Heart left ventricle (tissue), 16 donors: ENCODE measurements at places on chromosomes 6 and 20. TPM values are rescaled to one million over a fixed set of nuclear protein-coding genes. Genes with fewer than 3 reads are reported as not detected.

Gene PARD6B
- polyA plus RNA-seq, result 2.4 TPM

- no peak for DNase-seq
Measured at GRCh38 chr6:70838907-70839285, 118.0 kb downstream of the B3GAT2 start.

- no peak for DNase-seq
Measured at GRCh38 chr6:147508866-147509608, 547 bp downstream of the SAMD5 start.

- DNase-seq, result no peak
Measured at GRCh38 chr6:47628448-47629272, 69.7 kb upstream of the ADGRF4 start.

Gene PLCB1
- polyA plus RNA-seq, result 3.1 TPM

GRCh38 chr6:168815229-168815628 lies 374.2 kb downstream of the SMOC2 start:
- no peak for DNase-seq

Gene LY6G5B
- 2.1 TPM for polyA plus RNA-seq

DNA sequence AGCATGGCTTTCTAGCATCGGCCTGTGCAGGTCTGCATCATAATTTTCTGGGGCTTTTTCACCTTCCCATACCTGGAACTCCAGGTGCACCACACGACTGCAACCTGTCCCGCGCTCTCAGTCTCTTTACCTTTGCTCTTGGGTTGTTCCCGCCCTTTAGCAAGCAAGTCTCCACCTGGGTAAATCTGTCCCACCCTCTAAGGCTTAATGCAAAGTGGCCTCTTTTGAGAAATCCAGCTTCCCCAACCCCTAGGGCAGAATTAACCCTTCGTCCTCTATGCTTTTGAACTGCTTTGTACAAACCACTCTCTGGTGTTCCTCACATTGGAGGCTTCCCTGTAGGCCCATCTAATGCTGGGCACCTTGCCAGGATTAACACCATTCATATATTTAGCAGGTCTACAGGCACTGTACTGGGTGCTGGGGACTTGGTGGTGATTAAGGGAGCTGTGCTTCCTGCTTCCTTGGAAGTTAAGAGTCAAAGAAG lies 2.8 kb downstream of the ITPR3 start:
- DNase-seq, result no peak

Gene ACSS1
- polyA plus RNA-seq, result 78.9 TPM

Gene MOCS3
- 2.7 TPM for polyA plus RNA-seq

DNA sequence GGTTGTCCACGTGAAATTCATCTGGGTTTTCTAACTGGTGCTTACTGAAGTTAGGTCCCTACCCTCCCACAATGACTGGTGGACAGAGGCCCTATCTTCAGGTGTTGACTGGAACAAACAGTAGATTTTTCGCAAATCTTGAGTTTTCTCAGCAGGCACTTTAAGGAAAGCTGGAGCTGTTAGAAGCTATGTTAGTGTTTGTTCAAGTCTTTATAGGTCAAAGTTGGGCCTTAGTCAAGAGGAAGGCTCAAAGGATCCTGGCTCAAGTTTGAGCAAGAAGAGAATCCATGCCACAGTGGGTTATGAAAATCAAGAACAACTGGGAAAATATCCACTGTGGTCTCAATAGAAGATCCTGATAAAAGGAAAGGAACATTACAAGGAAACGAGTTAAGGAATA lies 48.5 kb upstream of the ELOVL5 start:
- DNase-seq, result no peak

- no peak for DNase-seq
Measured at GRCh38 chr6:139262519-139263300, 29.1 kb downstream of the TXLNB start.

- DNase-seq, result no peak
Measured at GRCh38 chr6:16292432-16292831, 54.0 kb downstream of the GMPR start.

- no peak for DNase-seq
Measured at GRCh38 chr6:166552600-166552999, 33.9 kb downstream of the RAMACL start.

- no peak for DNase-seq
Measured at GRCh38 chr20:14878676-14879019, 541.2 kb upstream of the FLRT3 start.

- DNase-seq, result no peak
Measured at GRCh38 chr6:6392214-6393068, 72.0 kb upstream of the F13A1 start.

Gene SSTR4
- not detected for polyA plus RNA-seq

Gene TXLNB
- polyA plus RNA-seq, result 10.1 TPM

DNA sequence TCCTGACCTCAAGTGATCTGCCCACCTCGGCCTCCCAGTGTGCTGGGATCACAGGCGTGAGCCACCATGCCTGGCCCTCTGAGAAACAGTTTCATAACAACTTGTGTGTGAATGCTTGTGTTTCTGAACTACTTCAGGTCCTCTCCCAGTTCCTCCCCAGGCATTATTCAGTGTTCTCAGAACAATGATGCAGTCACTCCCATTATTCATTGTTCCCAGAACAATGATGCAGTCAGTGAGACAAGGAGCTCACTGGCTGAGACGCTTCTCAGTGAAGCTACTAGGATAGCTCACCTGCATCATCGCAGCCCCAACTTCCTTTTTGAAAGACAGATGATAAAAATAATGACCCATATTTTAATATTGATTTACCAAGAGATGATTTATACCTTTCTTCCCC lies 71.5 kb downstream of the NDUFAF5 start:
- DNase-seq, result no peak
